Effector memory CD4-positive, alpha-beta T cell (primary cell): ENCODE measurements at places on chromosomes 2 and 18.

- DNase-seq: no peak
These were observed 225.0 kb downstream of the CYP26B1 start for GRCh38 chr2:71922499-71923142.

DNA sequence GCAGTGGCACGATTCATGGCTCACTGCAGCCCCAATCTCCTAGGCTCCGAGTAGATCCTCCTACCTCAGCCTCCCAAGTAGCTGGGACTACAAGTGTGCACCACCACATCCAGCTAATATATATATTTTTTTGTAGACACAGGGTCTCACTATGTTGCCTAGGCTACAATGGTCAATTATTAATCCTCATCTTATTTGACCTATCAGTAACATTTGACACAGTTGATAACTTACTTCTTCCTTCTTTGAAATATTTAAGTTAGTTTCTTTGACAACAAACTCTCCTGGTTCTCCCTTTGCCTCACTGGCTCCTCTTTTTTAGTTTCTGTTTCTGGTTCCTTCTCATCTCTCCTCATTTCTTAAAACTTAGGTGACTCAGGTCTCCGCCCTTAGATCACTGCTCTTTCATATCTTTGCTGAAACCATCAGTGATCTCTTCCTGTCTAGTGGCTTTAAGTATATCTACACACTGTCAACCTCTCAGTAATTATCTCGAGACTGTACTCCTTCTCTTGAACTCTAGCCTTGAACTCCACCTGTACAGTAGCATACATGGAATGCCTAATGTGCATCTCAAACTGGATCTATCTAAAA lies 11.5 kb downstream of the PGAP1 start:
- no peak for DNase-seq

DNA sequence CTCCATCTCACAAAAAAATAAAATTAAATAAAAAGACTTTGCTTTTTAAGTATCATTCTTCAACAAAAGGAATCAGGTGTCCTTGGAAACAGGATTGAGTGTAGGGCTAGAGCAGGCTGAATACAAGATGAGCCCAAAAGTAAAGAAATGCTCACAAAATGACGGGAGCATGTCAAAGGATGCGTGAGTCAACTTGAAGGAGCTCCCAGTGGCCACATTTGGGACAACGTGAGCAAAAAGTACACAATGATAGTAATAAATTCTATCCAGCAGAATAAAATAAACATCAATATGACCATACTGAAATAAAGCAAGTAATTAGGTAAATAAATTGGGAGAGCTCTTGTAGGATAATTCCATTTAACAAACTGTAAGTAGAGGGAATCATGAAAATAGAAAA lies 220.7 kb downstream of the PHLPP1 start:
- no peak for DNase-seq

DNA sequence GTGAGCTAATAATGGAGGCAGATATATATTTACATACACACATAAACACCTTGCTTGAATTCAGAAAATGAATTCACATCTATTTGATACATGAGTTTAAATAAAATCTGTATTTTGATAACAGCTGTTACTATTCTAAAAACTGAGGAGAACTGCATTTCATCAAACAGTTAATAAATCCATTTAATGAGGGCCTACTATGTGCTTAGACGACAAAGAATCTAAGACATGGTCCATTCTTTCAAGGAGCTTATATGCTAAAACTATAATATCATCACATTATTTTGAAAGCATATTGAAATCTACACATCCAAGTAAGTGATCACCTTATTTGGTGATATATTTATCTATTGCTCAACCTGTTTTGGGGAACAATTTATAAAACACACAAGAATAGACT lies 90.8 kb upstream of the ZFP36L2 start:
- no peak for DNase-seq

DNA sequence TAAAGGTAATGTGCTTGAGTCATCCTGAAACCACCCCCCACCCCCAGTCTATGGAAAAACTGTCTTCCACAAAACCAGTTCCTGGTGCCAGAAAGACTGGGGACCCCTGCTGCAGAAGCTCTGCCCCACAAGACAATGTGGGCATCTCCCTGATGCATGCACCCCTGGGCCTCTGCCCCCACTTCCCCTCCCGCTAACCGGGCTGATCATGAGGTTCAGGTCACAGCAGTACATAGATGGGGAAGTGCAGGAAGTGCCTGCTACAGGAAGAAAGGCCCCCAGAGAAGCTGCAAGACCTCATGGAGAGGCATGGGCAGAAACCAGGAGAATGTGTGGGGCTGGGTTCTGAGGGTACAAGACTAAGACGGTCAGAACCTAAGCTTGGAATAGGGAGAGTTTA lies 243.4 kb upstream of the ID2 start:
- no peak for DNase-seq

DNA sequence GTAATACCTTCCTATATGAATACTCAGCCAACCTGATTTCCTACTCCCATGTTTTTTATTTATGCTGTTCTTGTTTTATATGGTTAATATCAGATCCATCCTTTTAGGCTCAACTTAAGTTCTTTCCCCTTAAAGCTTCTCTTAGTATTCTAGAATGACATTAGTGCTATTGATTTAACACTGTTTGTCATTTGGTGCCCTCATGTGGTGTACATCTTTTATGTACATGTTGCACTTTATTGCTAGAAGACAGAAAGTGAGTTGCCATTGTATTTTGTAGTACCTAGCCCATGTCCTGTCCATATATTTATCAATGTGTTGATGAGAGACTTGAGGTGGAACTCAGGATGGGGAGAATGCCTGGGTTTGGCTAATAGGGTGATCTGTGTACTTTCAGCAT lies 2.5 kb downstream of the HTRA2 start:
- no peak for DNase-seq

GRCh38 chr2:157856187-157856515 lies 20.0 kb downstream of the ACVR1 start:
- no peak for DNase-seq

- no peak for DNase-seq
These were observed 52.7 kb downstream of the MALT1 start for GRCh38 chr18:58723810-58724602.

DNA sequence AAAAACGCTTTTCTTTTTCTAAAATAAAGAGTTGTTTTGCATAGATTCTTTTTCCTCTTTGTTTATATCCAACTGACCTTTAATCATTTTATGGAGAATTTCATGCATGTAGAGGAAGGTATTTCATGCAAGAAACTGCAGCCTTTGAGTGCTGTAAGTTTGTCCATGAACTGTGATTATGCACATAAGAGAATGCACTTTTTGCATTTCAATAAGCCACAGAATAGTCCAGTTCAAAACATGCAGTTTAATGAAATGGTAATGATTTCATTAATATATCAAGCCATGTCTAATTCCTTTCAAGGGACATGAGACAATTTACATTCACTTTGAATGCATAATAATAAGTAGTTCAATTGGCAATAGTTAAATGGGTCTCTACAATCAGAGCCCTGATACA lies 386.3 kb downstream of the LRATD1 start:
- no peak for DNase-seq
